A673 (cell line): ENCODE measurements at places on chromosomes 13 and 19. TPM values are rescaled to one million over a fixed set of nuclear protein-coding genes. Genes with fewer than 3 reads are reported as not detected.

GRCh38 chr13:99307247-99307646 lies at the start of gene GPR183:
Gene GPR183 (minus strand): TSS chr13:99307399. CDS start chr13:99296145, 11,254 bp downstream.
- DNase-seq = no peak

The NCR1 gene
- total RNA-seq = not detected in 2 replicates

DNA sequence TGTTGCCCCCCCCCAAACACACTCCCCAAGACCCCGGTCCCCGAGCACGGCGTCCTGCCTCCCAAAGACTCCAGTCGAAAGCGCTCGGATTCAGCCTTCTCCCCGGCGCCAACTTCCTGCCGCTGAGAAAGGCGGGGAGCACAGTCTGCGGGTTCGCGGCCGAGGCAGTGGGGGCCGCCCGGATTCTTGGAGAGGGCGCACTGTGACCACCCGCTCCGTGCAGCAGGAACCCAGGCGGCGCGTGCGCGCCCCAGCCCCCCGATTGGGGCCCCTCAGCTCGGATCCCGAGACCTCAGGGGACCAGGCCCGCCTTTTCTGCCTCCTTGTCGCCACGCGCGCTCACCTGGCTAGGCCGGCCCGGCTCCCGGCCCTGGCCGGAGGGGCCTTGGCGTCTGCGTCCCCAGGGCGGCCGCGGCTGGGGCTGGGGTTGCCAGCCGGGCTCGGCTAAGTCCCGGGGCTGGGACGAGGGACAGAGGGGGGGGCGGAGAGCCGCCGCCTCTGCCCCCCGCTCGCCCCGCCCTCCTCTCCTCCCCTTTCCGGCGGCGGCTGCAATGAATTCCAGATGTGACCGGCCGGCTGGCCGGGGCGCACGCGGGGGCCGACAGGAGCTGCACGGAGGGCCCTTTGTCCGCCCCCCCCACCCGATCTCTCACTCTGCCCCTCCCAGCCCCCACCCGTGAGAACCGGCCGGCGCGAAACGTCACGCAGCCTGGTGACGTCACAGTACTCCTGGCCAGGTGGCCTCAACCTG lies at the start of gene S1PR2:
S1PR2 (minus strand) TSS at position 471 of the 751 bp plus-strand sequence. CDS start 6,426 bp downstream, outside the sequence.
- peak; percentile 83 for DNase-seq

The B3GNT3 gene
- not detected in 2 replicates for total RNA-seq

The LRRC63 gene
- total RNA-seq = 0.74 and 0.82 TPM in 2 replicates

The SULT2A1 gene
- total RNA-seq = not detected in 2 replicates

The ADGRE1 gene
- total RNA-seq = 0.09 TPM in 1 of 2 replicates, not detected in the other

The PTPRH gene
- 0.17 and 0.55 TPM in 2 replicates for total RNA-seq

DNA sequence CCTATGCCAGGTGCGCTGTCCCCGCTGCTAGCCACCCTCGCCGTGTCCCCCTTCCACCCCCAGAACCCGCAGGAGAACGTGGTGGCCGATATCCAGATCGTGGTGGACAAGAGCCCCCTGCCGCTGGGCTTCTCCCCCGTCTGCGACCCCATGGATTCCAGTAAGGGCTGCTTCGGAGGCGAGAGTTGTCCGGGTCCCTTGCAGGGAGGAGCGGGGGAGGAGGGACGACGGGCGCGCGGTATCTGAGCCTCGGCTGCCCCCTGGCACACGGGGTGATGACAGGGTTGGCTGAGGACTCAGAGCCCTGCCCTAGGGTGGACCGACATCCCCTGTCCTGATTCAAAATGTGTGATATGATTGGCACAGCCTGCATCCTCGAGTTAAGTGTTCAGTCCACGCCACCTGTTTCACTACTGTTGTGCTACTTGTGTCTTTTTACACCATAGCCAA lies 653 bp downstream of the MVB12A start:
- DNase-seq = no peak

DNA sequence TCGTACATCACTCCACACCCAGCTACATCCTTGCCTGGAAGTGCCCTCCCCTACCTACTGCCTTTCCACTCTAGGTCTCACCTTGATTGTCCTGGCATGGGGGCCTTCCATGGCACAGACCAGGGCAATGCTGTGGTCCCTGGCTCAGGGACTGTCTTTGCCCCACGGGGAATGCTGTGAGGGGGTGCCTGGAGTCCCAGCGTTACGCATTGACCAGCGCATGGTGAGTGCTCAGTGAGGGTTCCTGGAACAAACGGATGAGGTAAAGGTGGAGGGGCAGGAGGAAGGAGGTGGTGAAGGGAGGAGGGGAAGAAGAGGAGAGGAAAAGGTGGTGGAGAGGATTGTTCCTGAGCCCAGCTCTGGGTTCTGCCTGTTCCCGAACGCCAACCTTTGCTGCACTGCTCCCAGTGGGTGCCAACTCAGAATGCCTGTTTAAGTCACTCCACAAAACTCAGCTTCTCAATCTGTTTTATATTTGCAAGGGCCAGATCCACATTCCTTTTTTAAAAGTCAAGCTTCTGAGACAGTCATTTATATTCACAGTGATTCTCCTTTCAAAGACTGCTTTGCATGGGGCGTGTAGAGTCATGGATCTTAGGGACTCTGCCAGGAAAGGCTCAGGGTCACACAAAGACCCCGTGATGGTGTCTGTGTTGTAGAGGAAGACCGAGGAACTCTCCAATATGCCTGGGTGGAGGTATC lies 40.8 kb downstream of the CHST8 start:
- DNase-seq = no peak

The MAST1 gene
- 22.2 and 26.7 TPM in 2 replicates for total RNA-seq

The APOC4 gene
- total RNA-seq = not detected in 2 replicates

DNA sequence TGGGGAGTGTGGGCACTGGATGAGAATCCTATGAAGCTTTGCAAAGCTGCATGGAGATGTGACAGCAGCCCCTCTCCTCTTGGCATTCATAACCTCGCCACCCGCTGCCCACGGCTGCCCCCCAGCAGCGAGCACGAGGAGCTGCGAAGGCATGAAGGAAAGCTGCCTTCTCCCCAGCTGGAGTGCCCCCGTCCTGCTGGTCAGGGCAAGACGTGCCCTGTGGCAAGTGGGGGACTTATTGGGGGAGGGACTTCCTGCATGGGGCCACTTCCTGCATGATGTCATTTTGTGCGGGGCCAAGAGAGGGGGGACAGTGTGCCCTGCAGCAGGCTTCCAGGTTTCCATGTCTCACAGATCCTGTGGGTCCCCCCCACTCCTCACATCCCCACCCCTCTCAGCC lies 85.9 kb downstream of the TSHZ3 start:
- DNase-seq = peak; percentile 5

DNA sequence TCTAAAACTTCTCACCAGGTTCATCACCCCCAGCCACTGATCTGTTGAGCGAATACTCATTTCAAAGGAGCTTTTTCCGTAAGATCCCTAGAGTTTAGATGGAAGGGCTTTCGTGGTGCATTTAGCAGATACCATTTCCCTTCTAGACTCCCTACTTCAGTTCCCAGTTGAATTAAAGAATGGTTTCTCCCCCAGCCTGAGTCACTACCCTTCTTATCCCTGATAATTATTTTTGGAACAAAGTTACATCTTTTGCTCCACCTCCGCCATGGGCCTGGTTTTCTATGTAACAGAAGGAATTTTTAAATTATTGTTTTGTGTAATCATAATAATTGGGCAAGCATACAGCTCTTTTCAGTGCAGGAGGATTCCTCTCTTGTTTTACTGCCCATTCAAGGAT lies 22.0 kb downstream of the USPL1 start:
- peak; percentile 11 for DNase-seq

DNA sequence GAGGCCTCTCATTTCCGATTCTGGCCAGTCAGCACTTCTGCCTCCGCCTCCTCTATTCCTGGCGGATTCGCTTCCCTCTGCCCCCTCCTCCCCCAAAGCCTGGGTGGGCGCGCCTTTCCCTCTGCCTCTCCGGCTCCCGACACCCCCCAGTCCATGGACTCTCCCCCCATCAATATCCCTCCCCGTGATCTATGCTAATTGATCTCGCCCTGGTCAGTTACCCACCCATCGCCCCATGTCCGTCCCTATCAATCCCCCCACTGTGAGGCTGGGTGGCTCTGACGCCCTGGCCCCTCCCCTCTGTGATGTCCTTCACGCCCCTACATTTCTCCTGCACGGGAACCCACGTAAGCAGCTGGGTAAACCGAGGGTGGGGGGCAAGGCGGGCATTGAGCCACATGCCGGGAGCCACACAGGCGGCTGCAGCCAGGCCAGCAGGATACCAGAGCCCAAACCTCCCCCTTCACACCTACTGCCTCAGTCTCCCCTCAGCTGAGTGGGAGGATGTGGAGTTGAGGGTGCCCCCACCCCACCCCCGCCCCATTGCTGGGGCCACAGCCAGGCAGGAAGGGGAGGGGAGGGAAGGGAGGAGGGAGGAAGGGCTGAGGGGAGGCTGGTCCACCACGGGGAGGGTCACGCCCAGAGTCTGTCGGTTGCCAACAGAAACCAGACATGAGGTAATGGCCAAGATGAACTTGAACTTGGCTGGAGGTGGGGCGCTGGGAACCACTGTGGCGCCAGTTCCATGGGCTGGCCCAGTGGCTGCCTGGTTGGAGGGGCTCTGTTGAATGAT lies 21.0 kb downstream of the SMIM24 start:
- DNase-seq = no peak

- DNase-seq = peak; percentile 96
These were observed 1.5 kb upstream of the SLC17A7 start for GRCh38 chr19:49442771-49443365.

DNA sequence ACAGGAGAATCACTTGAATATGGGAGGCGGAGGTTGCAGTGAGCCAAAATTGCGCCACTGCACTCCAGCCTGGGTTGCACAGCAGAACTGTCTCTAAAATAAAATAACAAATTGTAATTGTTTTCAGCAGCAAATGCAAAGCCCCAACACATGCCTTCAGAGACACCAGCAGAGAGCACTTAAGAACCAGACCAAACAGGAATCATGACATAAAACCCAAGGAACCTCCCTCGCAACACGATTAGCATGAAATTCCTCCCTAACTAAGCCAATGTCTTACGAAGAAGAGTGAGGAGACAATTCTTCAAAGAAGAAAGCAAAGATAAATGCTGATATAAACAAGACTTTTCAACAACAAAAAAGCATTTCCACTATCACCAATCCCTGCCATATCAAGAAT lies 40.1 kb downstream of the PSPC1 start:
- DNase-seq = no peak

The GAMT gene
- total RNA-seq = 18.8 and 28.5 TPM in 2 replicates

The CADM4 gene
- 28.7 and 35.2 TPM in 2 replicates for total RNA-seq

DNA sequence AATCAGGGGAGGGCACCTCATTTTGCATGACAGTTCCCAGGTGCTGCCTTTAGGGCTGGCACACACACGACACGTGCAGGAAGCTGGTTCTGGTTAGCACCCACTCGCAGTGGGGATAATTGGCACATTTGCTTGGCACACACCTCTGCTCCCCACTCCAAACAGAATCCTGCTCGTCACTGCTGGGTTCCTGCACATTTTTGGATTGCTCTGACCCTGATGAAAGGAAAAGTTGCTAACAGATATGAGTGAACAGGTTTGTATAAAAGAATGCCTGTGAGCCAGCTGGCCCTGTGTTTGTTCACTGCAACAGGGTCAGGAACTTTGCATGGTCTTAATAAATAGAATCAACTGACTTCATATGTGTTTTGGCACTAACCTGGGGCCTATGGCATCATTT lies 1500.4 kb downstream of the EFNB2 start:
- DNase-seq = no peak

DNA sequence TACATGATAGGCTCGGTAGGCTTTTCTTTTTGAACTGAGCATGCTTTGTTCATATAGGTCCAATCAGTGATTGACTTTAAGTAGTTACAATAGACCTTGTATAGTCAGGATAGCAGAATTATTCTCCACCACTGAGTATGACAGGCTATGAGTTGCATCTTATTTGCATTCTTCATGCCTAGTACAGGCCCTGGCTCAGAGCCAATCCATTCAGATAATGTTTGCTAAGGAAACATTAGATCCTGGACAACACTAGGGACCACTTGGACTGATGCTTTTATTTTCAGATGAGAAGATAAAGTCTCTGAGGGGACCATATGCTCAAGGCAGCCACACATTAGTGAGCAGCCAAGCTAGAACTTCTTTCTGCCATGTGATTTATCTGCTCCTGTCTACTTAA lies 133.9 kb downstream of the KL start:
- peak; percentile 60 for DNase-seq

DNA sequence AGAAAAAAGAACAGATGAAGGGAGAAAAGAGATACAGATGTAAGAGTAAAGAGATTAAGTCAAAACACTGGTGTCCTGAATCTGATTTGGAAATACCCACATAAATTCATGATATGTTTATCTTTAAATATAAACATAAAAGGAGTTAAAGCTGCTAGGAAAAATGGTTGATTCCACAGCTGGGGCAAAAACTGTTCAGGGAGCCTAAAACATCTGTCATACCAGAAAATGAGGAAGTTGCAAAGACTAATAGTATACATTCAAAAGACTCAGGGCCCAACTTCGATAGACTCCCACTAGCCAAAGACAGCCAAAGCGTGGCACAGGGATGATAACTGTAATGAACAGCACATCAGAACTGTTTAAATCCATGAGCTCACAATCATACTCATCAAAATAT lies 62.0 kb downstream of the ABCC4 start:
- DNase-seq = no peak

The MICOS13 gene
- 36.3 and 43.6 TPM in 2 replicates for total RNA-seq

DNA sequence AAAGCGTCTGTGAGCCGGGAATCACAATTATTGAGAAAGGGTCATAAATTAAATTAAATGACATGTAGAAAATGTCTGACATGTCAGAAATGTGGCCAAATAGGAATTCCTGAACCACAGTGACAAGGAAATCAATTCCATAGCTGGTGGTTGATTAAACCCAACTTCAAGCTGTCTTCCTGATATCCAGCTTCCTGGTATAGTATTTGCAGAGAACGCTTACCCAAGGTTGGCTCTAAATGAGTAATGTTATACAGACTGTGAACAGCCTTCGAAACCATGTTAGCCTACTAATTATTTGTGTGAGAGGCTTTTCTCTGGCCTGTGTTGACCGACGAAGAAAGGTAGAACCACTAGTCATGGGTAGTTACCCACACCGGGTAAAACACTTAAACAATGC lies 347.2 kb downstream of the RFC3 start:
- DNase-seq = no peak
